ENCODE measurements at places on chromosomes 11 and 22.

DNA sequence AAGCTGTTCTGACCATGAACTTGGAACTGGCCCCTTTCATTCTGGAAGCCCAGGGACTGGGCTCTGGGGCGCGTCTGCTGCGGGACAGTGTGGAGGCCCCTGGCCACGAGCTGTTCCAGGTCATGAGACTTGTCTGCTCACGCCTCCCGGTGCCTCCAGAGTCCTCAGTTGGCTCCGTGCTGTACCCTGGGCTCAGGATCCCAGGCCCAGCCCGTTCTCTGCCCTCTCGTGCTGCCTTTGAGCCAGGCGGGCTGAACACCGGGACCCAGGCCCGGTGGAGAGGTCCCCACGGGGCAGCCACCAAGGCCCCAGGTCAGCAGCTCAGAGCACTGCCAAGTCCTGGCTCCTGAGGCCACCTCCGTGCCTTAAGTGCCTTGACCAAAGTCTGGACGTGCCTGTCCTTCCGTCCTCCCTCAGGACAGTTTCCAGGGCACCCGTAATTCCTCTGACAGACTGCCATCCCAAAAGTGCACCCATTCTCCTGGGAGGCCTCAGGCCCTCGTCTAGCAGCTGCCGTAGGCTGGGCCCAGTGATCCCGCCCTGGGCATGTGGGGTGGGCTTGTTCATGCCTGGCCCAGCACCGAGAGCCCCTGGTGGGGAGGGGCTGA is 36.3 kb upstream of the PPARA start:
- DNase-seq, result no peak

GRCh38 chr22:20810645-20811044 is 36.7 kb downstream of the SERPIND1 start:
- no peak for DNase-seq

DNA sequence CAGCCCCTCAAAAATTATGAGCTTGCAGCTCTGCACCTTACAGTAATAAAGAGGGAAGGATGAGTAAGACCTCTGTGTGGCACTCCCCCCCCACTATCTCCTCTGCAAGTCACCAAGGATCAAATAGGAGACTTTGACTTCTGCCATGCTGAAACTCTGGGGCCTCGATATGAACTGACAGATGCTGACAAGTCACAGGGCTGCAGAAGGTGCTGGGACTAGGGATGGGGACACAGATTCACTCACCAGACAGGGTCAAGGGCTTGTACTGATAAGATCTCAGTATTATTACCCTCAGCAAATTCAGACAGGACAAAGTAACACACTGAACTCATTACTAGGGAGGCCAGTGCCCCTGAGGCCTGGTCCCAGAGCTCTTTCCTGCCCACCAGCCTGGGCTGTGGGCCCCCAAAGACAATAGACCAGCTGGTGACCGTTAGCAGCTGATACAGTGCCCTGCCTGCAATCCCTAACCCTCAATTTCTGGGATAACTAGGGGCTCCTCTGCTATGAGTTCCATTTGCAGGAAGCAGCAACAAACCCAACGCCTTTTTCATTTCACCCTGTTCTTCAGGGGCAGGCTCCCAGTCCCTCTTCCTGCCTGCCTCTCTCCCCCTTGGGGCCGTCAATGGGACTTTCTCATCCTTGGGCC is 20.1 kb downstream of the TMPRSS13 start:
- DNase-seq, result no peak

DNA sequence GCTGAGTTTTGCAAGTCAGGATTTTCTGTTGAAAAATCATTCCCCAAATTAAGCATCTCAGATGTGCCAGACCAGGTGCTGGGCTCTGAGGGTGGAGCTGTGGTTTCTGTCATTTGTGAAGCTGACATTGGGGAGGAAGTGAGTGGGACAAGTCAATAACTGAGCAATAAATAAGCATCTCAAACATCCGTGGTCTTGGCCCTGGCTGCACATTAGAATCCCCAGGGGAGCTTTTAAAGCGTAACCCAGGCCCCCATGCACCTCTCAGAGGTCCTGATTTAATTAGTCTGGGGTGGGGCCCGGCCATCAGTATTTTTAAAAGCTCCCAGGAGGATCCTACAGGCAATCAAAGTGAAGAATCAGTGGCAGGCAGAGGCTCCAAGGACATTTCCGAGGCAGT is 420.0 kb downstream of the MN1 start:
- no peak for DNase-seq

GRCh38 chr22:28833276-28833923 is 33.0 kb upstream of the XBP1 start:
- no peak for DNase-seq

- DNase-seq, result peak; percentile 98
Measured at GRCh38 chr11:35337136-35337913, 82.0 kb downstream of the SLC1A2 start.

DNA sequence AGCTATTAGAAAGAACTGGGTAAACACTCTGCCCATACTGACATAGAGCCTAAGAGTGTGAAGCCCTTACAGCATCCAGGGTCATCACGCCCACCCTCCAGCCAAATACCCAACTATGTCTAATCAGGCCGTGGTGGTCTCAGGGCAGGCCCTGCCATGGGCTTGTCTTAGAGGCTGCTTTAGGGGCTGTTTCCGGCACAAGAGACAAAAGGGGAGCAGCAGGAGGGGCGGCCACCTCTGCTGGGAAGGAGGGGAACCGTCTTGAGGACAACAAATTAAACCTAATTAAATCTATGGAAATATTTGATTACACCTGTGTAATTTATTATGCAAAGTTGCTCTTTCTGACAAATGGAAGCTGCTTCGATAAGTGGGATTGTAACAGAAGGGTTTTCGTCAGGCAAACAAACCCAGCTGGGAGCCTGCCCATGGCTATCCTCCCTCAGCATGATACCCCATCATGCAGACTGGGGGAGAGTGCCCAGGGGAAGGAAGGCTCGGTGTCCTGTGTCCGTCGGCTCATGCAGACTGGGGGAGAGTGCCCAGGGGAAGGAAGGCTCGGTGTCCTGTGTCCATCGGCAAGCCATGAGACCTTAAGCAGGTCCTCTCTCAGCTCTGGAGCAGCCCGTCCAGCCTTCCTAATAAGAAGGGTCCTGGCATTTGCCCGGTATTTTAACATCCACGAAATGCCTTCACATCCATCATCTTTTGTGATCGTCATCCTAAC is 163.6 kb upstream of the B3GAT1 start:
- DNase-seq, result no peak

DNA sequence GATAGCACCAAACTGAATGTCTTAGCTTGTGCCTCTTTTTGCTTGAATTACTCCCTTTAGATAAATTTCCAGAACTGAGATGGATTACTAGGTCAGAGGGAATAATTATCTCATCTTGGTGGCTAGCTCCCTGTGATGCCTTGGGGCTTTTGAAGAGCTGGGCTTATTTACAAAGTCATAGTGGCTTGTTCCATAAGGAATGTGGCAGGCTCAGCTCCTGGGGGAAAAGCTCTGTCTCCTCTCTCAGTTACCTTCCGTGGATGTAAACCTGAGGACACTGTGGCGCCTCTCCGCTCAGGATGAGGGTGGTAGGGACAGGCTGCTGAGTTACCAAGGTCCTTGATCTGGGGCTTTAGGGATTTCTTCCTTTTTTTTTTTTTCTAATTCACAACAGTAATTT is 121.7 kb downstream of the PARVA start:
- DNase-seq, result no peak

DNA sequence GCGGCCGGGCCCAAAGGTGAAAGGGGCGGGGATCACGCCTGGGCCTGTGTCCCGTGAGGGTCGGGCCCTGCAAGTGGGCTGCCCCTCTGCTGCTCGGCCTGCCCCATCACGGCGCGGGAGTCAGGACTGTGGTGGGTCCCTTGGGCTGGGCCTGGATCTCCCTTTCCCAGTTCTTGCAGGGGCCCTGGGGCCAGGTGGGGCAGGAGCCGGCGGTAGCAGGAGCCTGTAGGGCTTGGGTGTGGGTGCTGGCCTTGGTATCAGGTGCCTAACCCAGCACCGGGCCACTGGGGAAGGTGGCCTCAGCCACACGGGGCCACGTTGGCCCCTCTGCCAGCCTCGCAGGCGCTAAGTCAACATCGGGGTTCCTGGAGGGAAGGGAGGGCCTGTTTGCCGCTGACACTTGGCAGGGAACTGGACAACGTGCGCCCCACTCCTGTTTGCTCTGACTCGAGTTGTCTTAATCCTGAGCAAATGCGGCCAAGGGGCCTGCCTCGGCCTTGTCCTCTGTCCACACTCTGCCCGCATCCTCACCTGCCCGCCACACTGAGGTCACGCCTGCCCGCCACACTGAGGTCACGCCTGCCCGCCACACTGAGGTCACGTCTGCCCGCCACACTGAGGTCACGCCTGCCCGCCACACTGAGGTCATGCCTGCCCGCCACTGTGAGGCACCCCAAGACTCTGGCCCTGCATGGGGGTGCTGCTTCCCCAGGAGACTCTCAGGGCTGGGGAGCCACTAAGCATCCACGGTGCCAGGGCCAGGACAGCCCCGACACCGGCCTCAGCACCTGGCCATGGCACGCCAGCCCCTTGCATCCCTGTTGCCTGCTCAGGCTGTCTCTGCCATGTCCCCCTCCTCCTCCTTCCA is 14.2 kb upstream of the MUC5B start:
- no peak for DNase-seq

DNA sequence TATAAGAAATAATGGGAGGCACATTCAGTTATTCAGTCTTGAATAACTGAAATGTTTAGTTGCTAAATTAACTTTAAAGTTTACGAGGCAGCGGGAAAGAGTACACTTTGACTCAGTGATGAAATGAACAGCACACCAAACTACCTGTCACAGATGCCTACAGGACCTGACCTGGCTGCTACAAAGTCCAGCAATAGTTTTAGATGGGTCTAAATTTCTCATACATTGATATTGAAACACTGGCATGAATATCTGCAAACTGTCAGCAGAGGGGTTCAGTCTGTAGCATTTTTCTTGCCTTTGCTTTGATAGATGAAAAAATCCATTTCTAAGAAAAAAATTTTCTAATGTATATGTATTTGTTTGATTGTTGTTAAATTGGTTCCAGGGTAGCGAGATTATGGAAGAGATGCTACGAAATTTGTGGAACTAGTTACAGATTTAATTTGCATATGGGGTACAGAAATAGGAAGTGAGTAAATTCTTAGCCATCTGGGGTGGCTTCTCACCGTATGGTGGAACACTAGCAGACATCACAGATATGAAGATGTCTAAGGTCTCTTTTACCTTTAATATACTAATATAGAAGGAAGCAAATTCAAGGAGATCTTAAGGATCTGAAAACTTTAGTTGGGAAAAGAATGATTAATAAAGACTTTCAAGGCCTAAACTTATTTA is 20.8 kb upstream of the GAB2 start:
- DNase-seq, result no peak

DNA sequence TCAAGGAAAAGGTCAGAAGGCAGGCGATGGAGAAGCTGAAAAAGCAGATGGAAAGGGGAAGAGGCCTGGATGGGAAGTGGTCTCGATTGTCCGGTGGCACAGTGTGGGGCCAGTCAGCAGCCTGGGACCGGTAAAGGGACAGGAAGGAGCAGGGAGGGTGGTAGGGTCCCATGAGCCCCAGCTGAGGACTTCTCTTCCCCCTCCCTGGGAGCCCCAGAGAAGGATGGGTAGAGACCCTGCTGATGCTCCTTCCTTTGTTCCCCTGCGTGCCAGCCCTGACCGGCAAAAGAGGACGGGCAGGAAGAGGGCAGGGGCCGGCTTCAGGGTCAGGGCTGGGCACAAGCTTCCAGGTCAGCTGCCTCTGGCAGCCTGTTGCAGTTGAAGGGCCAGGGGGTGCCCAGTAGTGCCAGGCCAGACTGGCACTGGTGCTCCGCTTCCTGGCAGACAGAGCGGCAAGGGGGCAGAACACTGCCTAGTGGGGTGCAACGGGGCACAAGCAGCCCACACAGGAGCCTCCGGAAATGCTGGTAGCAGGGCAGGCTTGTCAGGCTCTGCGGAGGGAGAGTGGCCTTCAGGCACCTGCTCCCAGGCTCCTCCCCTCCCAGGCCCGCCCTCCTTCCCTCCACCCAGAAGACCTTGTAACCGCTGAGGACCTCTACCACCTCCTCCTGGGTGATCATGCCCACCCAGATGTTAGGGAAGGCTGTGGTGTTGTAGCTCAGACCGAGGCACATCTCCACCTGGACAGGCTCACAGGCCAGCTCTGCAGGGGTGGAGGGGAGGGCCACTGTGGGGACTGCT is 739 bp upstream of the C1QTNF5 start:
- DNase-seq, result no peak
